ENCODE measurements at places on chromosomes 6 and 20.

GRCh38 chr6:42279144-42279781, 61.6 kb upstream of the MRPS10 start:
- no peak for DNase-seq

DNA sequence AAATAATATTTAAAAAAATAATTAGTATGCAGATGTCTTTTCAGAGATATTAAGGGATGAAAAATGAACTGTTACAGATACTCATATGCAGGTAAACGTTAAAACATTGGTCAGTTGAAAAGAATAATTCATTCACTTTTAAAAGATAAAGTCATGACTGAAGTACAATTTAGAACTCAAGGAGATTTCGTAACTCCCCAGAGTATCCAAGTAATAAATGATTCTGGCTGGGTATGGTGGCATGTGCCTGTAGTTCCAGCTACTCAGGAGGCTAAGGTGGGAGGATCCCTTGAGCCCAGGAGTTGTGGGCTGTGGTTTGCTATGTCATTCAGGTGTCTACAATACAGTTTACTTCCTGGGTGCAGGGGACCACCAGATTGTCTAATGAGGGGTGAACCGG, 122.3 kb upstream of the TMEM181 start:
- DNase-seq, result no peak

DNA sequence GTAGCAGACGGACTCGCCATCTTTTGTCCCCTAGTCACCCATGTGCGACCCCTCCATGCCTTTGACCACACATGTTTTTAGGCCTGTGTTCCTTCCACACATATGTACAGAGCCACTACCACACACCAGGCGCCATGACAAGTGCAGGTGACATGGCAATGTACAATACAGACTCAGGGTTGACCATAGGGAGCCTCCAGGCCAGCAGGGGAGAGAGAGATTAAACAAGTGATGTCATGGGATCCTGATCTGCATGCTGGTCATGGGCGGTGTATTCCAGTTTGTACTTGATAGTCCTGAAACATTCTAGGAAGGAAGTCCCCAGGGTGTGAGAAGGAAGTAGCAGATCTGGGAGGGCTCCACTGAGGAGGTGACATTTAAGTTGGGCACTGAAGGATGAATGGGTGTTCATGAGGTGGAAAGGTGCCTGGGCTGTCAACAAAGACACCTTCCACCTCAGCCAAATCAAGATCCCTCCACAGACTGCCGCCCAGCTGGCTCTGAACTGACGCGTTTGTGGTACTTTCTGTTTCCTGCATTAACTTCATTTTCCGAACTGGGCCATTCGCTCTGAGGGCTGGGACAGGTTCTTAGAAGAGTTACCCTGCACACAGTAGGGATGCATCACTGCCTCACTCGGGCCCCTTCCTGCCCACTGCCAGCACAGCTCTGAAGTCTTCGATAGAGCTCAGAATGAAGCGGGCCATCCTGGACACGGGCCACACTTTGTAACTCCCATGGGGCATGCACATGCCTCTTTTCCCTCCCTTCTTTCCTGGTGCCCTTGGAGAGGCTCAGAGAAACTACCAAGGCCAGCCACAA, 94.0 kb downstream of the NOL4L start:
- no peak for DNase-seq

DNA sequence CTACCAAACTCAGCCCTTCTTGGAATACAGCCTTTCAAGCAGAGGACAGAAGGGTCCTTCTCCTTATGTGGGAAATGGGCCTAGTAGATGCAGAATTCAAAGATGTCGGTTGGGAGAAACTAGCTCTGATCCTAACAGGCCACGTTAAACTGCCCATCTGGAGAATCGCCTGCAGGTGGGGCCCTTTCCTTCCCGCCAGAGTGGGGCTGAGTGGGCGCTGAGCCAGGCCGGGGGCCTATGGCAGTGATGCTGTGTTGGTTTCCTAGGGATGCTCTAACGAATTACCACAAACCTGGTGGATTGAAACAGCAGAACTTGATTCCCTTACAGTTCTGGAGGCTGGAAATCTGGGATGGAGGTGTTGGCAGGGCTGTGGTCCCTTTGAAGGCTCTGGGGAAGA, 9.1 kb downstream of the MAPK13 start:
- DNase-seq, result no peak

- no peak for DNase-seq
These were observed 64.6 kb downstream of the RWDD2A start for GRCh38 chr6:83257791-83258190.

GRCh38 chr6:89952686-89953085, 58.4 kb downstream of the GJA10 start:
- peak; percentile 44 for DNase-seq

DNA sequence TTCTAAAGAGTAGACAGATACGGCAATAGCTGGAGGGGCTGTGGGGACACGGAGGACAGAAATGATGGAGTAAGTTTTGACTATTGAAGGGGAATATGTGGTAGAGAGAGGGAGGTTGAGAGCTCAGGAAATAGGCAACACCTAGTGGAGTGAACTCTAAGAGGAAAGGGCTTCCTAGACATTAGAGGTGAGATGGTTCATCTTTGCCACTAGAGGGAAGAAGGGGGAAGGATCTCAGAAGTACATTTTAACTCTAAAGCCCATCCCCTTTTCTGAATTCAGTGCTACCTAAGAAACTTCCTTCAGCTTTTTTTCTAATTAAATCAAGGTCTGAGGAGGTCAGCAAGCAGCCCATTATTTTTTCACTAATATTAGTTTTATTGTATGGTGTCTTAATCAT, 689.4 kb upstream of the MAP3K7 start:
- DNase-seq, result no peak

GRCh38 chr6:44489910-44490604, 102.6 kb downstream of the CDC5L start:
- DNase-seq, result peak; percentile 97

- DNase-seq, result no peak
These were observed 667 bp downstream of the CAP2 start for GRCh38 chr6:17393892-17394631.

DNA sequence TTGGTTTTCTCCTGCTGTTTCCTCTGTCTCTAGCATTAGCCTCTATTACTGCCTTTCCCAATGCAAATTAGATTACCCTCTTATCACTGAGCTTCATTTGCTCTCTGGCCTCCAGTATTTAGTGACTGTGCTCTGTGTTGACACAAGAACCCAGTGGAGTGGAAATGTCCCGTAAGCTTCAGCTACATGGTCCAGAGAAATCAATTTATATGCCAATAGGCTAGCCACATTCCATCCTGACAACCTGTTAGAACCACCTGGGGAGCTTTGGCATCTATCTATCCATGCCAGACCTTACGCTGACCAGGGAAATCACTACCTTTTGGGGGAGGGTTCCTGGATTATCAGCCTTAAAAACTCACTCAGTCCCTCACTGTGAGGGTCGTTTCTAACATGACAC, 459.6 kb downstream of the UTRN start:
- no peak for DNase-seq

GRCh38 chr6:87697581-87698546, 4.2 kb downstream of the AKIRIN2 start:
- peak; percentile 66 for DNase-seq

DNA sequence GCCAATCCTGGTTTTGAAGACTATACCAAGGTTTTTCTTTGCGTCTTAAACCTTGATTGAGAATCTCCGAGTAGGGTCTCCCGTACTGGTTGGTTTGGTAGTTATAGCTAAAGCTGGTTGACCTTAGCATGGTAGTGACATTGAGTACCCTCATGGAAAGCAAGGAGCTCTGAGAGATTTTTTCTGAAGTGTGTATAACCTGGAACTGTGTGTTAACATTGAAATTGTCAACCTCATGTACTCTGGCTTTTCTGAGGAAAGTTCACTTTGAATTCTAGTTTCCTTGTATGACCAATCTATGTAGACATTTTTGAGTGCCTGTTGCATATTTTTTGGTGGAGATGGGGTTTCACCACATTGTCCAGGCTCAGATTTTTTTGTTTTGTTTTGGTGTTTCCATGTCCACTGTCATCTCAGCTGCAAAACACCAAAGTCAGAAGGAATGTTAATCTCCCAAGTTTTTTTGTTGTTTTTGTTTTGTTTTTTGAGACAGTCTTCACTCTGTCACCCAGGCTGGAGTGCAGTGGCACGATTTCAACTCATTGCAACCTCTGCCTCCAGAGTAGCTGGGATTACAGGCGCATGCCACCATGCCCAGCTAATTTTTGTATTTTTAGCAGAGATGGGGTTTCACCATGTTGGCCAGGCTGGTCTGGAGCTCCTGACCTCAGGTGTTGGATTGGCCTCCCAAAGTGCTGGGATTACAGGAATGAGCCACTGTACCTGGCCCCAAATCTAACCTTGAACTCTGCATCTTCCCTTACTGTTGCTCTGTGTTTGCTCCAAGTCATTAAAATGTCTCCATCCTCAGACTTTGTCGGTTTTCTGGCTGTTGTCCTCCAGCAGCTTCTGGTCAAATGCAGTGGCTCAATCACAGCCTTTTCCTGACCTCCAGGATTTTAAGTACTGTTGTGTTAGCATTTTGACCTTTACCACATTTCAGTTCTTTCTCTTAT, 4.3 kb downstream of the RPS12 start:
- DNase-seq, result no peak

GRCh38 chr20:64093013-64093503, 8.9 kb upstream of the LKAAEAR1 start:
- no peak for DNase-seq

DNA sequence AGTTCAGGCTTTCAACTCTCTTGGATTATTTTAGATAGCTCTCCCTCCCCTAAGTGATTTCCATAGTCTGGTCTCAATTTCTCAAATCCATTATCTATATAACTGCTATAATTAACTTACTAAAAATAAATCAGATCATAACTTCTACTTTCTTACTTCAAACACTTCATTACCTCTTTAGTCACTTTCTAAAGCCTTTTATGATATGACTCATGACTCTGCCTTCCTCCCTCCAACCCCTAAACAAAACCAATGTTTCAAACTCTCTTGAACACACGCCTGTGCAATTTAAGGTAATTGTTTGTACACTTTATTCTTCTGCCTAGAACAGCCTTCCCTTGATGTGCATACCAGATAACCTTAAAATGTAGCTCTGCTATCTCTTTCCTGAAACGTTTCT, 100.5 kb downstream of the LMBRD1 start:
- DNase-seq, result no peak

DNA sequence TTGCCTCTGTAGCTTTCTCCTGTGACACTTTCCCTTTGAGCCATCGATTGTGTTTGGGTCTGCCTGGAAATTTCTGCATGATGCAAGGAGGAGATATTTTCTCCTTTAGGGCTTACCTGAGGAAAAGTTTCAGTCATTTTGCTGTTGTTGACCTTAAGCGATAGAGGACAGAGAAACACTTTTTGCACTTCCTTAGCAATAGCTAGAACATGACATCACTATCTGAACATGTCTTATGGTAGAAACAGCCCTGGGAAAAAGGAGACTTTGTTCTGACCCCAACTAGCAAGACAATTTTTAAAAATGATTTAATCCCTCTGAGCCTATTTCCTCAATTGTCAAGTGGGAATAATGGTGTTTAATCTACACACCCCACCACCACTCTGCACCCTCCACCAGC, 9.7 kb upstream of the FILIP1 start:
- DNase-seq, result no peak
